ENCODE measurements at places on chromosomes 2 and 18.

DNA sequence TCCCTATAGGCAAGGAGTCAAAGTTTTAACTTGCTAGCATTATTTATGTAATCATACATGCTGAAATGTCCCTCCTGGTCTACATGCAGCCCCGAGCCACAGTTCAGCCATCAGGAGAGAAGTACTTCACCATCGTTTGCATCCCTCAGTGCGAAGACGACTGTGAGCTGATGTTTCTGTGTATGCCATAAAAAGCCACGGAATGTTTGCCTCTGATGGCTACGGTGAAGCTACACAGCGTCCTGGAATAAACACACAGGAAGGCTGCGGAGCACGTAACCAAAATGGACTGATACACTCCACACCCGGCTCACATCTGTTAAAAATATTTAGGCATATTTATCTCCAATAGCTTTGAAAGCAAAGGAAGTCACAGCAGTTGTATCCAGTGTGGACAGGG lies 4.3 kb upstream of the SALL3 start:
- no peak for DNase-seq

DNA sequence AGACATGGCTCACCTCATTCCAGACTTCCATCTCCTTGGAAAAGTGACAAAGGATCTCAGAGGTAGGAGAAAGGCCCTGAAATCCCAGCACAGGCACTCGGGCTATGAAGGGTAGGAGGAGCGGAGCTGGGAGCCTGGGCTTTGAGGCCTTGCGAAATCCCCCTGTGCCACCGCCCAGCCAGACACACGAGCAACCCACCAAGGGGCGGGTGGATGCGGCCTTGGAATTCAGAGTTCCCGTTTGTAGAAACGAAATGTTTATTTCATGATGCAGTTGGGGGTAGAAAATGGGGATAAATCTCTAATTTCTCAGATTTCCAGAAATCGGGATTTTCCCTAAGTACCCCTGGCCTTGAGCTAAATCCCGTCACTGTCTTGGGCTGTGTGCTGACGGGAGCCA lies 177.1 kb upstream of the HDAC4 start:
- DNase-seq, result no peak

GRCh38 chr2:240397924-240398645 lies 37.4 kb upstream of the GPC1 start:
- no peak for DNase-seq

GRCh38 chr2:172375251-172375650 lies 52.1 kb upstream of the ITGA6 start:
- no peak for DNase-seq

DNA sequence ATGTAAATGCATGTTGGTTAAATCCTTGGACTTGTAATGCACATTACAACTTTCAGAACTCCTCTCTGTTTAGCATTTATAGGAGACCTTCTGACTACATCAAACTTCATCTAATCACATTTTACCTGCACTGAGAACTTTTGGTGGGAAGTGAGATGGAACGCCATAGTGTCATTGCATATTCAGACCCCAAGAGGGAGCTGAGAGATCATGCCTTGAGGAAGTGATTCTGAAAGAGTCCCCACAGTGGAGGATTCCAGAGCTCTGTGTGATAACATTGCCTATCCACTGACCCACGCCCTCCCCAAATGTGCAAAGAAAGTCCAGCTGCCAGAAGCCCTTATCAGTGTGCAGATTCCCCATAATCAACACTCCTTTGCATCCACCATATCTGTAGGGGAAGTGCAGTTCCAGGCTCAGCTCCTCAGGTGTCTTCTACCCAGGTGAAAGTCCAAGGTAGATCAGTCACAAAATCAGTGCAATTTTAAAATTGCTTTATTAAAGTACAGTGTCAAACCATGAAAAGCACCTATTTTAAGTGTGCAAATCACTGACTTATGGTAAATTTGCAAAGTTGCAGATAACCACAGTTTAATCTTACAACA lies 212.4 kb downstream of the RPIA start:
- DNase-seq, result peak; percentile 32

DNA sequence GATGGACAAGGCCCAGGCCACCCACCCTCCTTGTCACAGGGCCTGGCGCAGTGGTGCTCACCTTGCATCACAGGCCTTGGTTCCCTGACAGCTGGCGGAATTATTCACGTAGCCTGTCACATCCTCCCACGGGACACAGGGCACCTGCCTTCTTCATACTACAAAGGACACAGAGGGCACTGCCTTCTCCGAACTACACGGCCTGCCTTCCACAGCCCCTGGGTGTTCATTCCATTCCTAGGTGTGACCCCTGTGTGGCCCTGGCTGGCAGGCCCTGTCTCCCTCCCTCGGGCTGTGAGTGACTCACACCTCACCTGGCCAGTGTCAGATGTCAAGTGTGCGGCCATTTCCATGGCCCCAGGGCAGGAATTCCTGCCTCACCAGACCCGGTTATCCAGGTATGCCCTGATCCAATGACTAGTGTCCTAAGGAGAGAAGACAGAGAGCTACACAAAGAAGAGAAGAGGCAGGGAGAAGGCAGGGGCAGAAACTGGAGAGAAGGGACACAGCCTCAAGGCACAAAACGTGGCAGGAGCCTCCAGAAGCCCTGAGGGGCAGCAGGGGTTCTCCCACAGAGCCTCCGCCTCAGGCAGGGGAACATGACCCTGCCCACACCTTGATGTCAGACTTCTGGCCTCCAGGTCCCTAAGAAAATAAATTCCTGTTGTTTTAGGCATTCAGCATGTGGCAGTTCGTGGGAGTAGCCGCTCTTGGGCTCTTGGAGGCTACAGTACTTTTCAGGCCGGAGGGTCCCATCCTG lies 43.4 kb downstream of the MBP start:
- DNase-seq, result no peak

- no peak for DNase-seq
These were observed 117.8 kb downstream of the WDSUB1 start for GRCh38 chr2:159168707-159169106.

GRCh38 chr2:235458839-235459273 lies 35.0 kb upstream of the AGAP1 start:
- DNase-seq, result peak; percentile 70

DNA sequence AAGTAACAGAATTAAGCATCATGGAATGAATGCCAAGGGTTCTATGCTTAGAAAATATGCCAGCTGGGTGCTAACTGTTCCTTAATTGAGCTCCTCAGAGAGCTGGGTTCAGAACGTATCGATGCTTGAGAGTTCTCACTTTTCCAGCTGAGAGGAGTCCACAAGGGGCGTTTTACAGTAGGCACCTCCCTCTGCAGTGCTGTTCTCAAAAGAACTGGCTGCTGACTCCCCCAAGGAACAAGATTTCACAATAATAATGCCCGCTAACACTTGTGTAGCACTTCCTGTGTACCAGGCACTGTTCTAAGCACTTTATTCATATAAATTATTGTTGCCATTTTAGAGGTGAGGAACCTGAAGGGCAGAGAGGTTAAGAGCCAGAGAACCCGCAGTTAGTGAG lies 18.1 kb upstream of the TMEM237 start:
- DNase-seq, result no peak

DNA sequence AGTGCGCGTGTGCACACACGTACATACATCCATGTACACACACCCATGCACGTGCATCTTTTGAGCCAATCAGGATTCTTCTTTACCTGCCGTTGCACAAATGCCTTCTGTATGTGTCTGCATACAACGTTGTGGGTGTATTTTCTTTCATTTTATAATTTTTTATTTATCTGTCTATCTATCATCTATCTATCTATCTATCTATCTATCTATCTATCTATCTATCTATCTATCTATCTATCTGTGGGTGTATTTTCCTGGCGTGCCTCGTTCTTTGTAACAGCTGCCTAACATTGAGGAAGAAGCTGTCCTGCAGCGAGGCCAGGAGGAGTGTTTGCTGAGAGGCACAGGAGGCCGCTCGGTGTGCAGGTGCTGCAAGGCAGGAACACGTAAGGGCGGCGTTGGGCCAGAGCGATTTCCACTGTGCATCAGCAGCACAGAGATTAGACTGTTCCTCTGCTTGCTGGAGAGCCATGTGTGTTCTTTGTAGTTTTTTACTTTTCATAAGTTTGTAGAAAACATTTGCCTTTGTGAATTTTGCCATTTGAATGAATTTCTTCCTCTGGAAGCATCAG lies 84.4 kb downstream of the DGKD start:
- DNase-seq, result no peak

DNA sequence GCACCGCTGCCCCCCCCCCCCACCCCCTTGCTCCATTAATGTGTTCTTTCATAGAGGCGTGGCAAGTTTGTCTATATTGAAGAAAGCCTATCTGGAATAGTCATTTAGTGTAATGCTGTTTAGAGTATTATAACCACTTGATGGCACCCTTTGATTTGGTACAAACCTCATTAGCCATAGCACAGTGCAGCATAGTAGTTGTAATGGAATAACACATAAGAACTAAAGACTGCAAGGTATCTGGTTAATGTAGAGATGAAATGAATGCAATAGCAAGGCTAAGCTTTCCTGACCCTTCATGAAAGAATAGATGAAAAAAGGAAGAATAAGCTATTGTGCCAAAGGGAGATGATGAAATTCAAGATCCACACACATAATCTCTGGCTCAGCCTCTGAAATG lies 81.9 kb downstream of the EHBP1 start:
- DNase-seq, result peak; percentile 26

DNA sequence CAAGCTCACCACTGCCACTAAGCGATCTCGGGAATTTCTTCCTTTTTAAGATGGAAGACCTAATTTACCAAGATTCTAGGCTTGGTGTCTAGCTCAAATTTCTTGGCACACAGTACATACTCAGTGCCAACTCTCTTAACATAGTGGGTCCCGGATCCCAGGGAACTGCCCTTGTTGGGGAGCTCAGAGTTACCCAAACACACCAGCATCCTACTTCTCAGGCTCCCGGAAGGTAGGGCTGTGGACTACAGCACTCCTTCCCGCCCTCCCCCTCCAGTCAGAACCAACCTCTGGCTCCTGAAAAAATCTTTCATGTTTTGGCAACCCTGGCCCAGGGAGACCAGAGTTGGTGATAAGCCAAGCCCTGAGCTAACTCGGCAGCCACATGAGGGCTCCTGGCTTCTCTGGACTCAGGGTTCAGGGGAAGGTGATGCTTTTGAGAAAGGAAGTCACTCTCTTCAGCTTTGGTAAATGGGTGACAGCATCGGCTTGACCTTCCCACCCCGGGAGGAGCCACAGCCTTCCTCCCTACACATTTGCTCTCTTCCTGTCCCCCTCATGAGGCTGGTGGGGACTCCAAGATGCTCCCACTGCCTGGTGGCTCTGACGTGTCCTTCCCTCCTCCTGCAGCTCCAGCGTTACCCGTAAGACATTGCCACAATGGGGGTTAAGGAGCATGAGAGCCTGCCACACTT lies 8.8 kb downstream of the ODC1 start:
- DNase-seq, result no peak

DNA sequence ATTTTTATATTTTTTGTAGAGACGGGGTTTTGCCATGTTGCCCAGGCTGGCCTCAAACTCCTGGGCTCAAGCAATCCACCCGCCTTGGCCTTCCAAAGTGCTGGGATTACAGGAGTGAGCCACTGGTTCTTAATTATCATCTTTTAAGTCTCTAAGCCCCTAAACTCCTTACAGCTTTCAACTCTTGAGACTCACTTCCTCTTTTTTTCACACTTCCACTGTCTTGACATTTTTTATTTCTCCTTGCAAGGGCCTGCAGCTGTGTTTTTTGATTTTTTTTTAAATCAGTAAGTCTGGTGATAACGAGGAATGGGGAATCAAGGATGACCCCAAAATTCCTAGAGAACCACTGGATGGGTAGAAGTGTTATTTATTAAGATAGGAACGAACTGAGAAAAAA lies 8.6 kb upstream of the ABCB11 start:
- DNase-seq, result no peak

DNA sequence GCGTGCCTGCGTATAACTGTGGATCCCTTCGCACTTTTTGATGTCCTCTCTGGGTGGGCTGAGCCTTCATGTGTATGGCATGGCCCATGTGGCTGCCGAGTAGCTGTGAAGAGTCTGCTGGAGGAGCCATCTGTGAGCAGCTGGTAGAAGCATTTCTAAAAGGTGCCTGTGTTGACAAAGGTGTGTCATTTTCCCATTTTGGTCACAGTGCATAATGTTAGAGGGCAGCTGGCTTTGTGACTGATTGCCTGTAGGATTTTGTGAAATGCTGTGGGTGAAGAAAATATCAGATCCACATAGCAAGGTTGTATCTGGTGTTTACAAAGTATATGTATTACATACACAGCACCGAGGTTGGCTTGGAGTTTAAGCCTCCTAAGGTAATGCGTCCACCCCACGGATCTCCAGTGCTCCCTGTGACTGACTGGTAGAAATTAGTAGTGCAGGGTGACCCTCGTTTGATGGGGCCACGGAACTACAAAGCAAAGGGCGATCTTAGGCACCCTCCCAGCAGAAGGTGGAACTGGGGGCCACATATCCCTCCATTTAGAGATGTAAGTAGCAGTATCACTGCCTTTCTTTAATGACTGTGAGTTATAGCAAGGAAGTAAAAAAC lies 16.5 kb downstream of the GATA6 start:
- DNase-seq, result no peak

- DNase-seq, result peak; percentile 19
These were observed 76.7 kb downstream of the TGIF1 start for GRCh38 chr18:3526421-3527354.

GRCh38 chr2:222730366-222730999 lies 59.0 kb downstream of the MOGAT1 start:
- no peak for DNase-seq

- DNase-seq, result no peak
These were observed 38.8 kb upstream of the DAPL1 start for GRCh38 chr2:158756331-158756730.

GRCh38 chr2:200662727-200663126 lies 76.9 kb downstream of the AOX1 start:
- DNase-seq, result peak; percentile 65

DNA sequence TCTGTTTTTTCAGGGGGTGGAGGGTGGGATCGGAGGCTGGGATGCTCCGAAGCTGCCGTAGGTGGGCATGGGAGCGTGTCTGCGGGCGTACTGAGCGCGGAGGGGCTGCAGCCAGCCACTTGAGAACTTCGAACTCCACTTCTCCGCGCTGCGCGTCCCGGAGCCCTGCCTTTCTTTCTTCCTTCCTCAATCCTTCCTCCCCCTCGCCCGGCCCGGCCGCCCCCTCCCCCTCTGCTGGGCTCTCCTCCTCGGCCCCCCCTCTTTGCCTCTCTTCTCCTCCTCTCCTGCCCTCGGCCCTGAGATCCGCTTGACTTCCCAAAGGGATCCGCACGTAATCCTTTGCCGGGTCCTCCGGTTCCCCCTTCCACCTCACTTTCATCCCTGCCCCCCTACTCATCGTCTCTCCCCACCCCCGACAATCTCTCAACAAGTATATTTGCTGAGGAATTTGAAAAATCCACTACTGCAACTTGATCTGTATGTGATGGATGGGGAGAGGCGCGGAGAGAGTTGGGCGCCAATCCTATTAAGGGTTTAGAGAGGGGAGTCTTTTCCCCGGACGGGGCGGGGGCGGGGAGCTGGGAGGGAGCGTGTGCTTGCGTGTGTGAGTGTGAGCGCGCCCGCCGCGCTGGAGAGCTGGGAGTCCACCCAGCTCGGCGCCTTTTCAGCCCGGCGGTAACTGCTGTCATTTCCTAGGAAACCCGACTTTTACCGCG lies 1.1 kb downstream of the GLI2 start:
- DNase-seq, result peak; percentile 70

DNA sequence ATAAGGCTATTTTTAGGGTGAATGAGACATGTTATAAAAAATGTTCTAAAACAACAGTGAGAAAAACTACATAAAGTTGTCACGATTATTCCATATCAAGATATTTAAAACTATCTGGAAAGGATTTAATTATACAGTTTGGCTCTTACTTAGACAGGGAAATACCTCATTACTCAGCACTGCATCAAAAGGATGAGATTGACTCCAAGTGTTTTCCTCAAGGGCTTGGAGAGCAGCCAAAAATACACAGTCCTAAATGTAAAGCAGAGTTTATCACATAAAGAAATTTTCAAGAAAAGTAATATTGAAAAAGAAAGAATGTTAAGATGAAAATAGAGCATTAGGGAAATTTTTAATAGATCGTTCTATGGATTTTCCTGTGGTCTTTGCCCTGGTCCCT lies 285.5 kb upstream of the NETO1 start:
- no peak for DNase-seq
